ENCODE measurements at places on chromosomes 7 and 10. TPM values are rescaled to one million over a fixed set of nuclear protein-coding genes. Genes with fewer than 3 reads are reported as not detected.

DNA sequence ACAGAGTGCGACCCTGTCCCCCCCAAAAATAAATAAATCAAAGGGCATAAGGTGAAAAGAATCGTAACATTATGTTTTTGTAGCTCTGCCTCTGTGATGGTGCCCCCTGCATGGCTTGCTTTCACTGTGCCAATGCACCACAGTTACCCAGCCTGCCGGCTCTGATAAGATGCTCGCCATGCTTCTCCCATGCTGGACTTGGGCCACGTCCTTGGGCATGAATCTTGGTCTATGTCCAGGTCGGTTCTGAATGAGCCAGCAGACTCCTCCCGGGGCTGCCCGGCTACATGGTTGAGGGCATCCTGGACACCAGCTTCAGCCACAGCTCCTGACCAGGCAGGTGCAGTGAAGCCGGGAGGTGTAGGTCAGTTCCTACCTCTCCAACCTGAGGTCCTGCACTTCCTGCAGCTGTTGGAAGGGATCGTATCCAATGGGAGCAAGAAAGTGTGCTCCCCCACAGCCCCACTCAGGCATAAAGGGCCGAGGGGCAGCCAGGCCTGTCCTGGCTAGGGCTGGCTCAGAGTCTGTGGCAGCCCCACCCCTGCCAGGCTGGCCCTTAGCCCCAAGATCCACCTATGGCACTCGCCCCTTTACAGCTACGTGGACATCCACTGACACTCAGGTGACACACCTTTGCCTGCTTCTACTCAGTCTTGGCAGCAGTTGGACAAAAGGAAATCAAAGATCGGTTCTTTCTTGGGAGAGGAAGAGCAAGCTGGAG, 34.1 kb downstream of the CHST3 start:
- no peak for DNase-seq
- H3K27me3 ChIP-seq: no peaks in the 10 kb centered on the region
- peaks cover 38% of the 10 kb centered on the region for H3K4me1 ChIP-seq
- no peak overlapping the region for H3K4me3 ChIP-seq

DNA sequence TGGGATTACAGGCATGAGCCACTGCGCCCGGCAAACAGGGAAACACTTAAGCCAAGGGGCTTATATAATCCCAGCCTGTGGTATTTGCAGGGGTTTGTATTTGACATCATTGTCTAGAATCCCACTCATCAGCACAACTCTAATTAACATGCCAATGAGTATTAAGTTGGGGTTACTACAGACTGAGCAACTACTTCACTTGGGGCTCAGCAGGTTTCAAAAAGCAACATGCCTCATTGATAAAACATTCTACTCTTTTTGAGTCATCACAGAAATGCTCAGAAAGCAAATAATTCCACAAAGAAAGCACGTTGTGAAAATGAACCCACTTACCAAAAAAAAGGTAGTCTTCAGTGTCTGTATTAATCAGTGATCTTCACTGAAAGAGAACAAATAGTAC, 236.9 kb upstream of the CELF2 start:
- DNase-seq: no peak
- H3K27ac ChIP-seq: no peak overlapping the region
- H3K36me3 ChIP-seq: no peaks in the 10 kb centered on the region
- H3K4me1 ChIP-seq: no peaks in the 10 kb centered on the region
- no peak overlapping the region for H3K4me3 ChIP-seq

DNA sequence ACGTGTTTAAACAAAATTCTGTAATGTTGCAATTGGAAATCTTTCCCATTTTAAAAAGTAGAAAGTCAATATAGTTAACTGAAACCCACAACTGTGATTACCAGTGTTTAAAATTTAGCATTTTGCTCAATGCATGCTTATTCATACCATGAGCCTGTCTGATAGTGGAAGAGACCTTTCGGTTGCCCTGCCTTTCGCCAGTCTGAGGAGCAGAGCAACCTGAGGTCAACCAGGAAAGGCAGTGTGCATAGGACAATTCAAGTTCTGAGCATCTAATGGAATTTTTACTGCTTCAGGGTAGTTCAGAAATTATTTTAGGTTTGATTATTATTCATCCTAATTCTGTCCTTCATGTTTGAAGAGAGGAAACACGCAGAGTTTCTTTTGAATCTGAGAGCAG, 100.8 kb downstream of the CUBN start:
- no peak overlapping the region for H3K4me3 ChIP-seq
- H3K36me3 ChIP-seq: no peaks in the 10 kb centered on the region
- DNase-seq: no peak
- H3K27me3 ChIP-seq: no peaks in the 10 kb centered on the region
- H3K27ac ChIP-seq: no peak overlapping the region

GRCh38 chr10:113801569-113801968, 50.1 kb downstream of the PLEKHS1 start:
- no peak overlapping the region for H3K27ac ChIP-seq
- no peaks in the 10 kb centered on the region for H3K36me3 ChIP-seq
- H3K27me3 ChIP-seq: peaks cover 3% of the 10 kb centered on the region
- no peaks in the 10 kb centered on the region for H3K4me1 ChIP-seq
- DNase-seq: no peak

Gene GNAT3
- not detected for polyA plus RNA-seq

- no peaks in the 10 kb centered on the region for H3K4me1 ChIP-seq
- H3K4me3 ChIP-seq: no peak overlapping the region
Measured at GRCh38 chr10:82221601-82222149, 346.7 kb downstream of the NRG3 start.

DNA sequence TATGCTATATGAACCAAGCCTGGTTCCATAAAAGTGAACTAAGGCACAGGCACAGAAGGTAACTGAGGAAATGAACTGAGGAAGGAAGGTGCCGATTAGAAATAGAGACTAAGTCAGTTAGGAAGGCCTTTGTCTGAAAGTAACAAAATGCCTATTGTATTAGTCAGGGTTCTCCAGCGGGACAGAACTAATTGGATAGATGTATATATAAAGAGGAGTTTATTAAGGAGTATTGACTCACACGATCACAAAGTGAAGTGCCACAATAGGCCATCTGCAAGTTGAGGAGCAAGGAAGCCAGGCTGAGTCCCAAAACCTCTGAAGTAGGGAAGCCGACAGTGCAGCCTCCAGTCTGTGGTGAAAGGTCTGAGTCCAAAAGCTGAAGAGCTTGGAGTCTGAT, 13.9 kb upstream of the PLXNA4 start:
- no peak for DNase-seq
- H3K27ac ChIP-seq: no peak overlapping the region
- no peaks in the 10 kb centered on the region for H3K4me1 ChIP-seq
- no peak overlapping the region for H3K4me3 ChIP-seq

GRCh38 chr7:27745064-27745583, 5.2 kb downstream of the TAX1BP1 start:
- peak overlapping the region; percentile 92 for H3K27ac ChIP-seq
- H3K4me1 ChIP-seq: peaks cover 52% of the 10 kb centered on the region
- peaks cover 17% of the 10 kb centered on the region for H3K36me3 ChIP-seq
- no peaks in the 10 kb centered on the region for H3K27me3 ChIP-seq
- peak; percentile 92 for DNase-seq
- peak overlapping the region; percentile 35 for H3K4me3 ChIP-seq

Data from HepG2 (cell line).